ENCODE measurements at places on chromosomes 7 and 10.

- no peak for DNase-seq
Observed at GRCh38 chr7:40798613-40799012, 663.8 kb downstream of the SUGCT start.

DNA sequence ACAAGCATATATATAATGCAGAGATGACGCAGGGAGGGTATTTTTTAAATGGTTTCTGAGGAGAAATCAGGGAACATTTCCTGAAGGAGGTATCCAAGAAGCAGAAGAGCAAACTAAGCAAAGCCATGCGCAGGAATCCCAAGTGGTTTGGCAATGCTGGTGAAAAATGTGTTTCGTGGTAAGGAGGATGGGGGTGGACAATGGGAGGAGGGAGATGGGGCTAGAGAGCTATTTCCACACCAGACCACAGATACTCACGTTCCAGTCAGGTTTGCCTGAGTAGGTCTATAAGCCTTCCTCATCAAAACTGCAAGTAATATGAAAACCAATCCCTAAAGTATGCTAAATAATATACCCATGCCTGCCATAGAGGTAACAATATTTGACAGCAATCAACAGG, 223.7 kb upstream of the MKLN1 start:
- DNase-seq, result no peak

DNA sequence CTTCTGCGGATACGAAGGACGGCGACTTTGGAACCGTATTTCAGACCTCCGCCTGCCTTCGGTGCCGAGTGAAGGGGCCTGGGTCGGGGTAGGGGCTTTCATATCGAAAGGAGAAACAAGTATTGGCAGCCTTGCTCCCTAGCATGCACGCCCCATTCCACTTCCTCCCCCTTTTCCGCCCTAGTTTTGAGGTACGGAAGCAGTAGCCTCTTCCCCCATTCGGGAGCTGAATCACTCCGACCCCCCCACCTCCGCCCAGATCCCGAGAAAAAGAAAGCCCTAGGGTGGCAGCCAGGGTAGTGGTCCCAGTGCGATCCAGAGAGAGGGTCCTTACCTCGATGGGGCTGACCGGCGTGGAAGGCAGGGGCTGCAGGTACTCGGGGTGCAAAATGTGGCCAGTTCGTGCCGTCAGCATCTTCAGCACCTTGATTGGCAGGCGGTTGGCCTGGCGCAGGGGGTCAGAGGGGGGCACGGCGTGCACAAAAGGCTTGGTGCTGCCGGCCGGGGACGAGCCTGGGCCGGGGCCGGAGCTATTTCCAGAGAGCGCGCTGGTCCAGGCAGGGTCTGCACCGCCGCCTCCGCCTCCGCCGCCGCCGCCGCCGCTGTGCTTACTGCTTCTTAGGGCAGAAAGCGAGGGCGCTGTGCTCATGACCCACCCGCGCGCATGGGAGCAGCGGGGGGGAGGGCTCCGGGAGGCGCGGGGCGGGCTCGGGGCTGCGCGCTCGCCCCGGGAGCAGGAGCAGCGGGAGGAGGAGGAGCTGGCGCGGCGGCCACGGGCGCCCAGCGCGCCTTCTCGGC, 594 bp downstream of the ZNF503 start:
- no peak for DNase-seq

DNA sequence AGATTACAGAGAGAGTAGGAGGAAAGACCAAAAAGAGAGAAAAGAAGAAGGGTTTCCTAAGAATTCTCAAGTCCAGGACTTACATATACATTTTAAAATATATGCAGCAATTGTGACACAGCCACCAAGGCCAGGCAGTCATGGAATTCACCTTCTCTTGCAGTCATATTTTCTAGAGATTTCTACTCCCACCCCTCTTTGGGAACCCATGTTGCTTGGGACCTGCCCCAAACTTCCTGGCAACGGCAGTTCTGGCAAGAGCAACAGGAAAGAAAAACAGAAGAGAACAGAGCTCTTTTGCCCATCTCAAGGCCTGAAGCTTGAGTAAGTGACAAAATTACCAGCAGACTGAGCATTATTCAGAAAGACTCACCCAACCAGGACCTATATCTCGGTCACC, 128.3 kb upstream of the ASAH2 start:
- no peak for DNase-seq

DNA sequence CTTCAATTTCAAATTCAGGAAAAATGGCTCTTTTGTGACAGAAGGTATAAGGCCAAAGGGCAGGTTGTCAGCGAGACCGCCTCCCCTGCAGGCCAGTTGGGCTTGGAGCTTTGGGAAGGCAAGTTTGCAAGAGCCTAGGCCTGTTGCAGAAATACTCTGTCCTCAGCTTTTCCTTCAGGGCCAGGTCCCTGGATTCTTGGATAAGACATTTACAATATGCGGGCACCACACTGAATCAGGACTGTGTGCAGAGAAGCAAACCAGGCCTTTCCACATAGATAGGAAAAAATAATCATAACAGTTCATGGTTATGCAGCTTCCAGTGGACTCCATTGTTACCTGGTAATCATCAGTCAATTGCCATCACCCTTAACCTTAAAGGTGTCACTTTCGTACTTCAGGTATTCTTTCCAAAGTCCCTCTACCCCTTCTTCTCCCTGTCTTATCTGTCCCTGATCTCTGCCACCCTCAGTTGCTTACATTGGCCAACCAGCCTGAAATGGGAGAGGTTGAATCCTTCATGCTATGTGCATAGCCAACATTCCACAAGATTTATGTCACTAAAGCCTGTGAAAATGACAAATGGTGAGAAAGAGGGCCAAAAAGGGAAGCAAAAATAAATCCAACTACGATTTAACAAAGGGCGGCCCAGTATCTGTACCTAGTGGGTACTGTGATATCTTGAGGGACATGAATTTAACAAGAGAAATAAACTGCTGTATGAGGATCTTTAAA, 304.5 kb upstream of the NFE2L3 start:
- no peak for DNase-seq

- no peak for DNase-seq
Observed at GRCh38 chr7:54080971-54081370, 461.2 kb upstream of the VSTM2A start.

DNA sequence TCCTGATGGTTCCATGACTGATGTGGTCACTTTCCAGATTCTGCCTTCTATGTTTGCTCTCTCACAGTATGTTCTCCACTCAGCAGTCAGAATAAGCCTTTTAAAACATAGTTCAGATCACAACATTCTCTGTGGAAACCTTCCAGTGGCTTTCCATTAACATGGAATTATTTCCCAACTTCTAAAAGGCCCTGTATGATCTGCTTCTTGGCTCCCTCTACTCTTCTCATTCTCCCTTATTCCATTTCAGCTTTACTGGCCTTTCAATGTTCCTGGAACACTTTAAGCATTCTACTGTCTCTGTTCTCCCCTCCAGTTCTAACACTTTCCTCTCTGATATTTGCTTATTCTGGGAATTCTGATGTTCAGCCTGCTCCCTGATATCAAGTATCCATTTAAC, 325.6 kb downstream of the THSD7A start:
- DNase-seq, result no peak

DNA sequence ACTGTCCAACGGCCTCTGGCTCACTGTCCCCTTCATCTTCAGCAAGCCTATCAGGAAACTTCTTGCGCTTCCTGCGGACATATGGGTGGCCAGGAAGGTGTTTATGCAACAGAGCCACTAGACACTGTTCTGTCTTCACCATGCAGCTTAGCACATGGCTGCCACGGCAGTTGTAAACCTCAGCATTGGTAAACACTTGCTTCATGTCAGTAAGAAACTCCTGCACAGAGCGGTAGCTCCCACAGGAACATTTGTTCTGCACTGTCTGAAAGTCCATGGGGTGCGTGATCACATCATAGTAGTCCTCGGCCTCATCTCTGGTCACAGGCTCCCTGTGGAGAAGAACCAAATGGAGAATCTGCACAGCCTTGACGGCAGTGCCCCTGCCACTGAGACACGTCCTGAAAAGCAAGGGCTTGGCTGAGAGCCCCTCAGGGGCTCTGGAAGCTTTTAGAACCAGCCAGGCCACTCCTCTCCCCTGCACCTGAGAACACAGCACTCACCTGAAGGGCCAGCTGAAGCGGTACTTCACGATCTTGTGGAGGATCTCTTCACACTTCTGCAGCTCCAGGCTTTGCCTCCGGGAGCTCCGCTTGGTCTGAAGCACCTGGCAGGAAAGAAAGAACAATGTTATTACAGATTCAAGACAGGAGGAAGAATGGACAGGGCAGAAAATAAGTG, 8.8 kb downstream of the FZD9 start:
- no peak for DNase-seq

- no peak for DNase-seq
Observed at GRCh38 chr10:117167346-117167788, 29.3 kb upstream of the VAX1 start.

DNA sequence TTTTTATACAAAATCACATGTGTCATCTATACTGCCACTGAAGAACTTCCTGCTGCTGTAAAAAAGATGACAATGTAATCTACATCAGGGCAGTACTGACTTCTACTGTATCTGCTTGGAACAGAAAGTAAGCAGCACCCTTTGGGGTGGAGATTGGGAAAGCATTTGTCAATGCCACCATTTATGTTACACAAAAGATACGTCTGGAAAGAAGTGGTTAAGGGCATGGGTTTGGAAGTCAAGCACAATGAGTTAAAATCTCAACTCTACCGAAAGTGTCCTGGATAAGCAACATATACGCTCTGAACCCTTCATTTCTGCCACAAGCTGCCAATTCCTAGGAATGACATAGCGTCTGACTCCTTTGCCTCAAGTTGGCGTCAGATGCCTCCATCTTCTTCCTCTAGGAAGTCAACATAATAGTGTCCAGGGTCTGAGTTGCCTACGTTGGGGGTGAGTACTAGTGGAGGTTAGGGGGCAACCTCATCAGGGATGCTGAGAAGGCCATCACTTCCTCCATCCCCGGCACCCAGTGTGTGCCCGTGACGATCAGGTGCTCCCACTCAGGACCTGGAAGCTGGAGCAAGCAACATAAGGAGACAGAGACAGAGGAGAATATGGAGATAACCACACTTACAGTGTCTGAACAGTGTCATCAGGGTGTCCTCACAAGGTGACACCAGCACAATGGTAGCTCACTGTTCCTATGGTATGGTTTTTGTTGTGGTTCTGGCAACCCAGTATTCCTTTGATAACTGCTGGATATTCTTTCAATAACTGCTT, 58.3 kb downstream of the SGMS1 start:
- no peak for DNase-seq

DNA sequence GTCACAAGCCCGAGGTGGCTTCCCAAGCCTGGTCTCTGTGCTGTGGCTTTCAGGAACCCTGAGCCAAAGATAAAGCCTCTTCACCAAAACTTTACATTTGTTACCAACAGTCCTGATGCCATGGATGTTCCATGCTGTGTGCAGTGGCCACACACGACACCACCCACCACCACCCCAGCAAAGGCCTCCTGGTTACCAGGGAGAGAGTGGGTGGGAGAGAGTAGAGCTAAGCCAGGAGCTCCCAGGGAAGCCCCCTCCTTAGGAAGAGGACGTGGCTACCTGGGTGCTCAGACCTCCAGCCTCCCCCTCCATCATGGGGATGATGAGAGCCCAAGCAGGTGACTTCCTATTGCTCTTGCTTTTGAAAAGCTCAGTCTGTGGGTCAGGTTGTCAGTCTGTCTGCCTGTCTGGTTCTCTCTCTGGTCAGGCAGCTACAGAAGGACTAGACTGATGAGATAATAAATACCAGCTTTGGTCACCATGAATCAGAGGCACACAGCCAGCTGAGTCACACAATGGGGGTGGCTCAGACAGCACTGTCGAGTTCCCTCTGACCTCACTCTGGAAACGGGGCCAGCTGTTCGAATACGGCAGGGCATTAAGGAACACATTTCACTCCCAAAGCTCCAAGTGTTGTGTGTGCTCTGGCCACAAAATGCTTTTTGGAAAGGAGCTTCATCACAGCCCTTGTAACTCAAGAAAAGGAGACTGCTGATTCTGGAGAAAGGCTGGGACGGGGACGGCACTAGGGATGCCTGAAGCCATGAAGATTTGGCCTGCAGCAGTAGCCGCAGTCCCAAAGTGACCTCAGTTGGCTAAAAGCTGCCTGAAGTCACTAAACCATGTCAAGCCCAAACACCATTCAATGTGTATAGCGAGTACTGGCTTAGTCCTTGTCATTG, 166.0 kb downstream of the FANK1 start:
- no peak for DNase-seq

GRCh38 chr7:45622058-45622457, 47.9 kb downstream of the ADCY1 start:
- DNase-seq, result no peak

DNA sequence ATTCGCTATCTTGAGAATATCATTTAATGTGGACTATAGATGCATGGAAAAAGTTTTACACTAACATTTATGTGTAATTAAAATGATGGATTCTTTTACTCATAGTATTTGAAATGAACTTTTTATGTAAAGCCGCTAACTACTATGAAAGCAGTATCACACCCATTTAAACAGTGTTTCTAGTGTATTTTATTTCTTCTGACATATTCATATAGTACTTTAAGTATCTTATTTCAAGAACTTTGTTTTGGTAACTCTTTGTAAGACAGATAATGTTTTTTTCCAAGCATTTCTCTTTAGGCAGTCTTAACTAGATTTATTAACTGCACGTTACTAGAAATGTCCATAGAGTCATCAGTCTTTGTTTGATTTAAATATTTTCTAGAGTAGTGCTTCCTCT, 12.5 kb upstream of the ARMC3 start:
- no peak for DNase-seq

GRCh38 chr7:155842496-155843265, 30.4 kb upstream of the SHH start:
- DNase-seq, result no peak

DNA sequence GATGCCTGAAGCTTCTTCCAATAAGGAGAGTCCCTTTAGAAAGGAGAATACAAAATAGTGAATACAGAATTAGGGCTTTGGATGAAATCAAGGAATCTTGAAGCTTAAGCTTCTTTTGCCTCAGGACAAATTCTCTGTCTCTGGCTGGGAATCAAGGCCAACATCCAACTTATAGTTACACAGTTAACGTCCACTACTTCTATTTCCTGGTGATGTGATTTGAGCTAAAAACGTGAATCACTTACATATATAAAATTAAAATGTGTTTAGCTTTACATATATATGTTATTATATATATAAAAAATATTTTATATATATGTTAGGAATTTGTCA, 11.4 kb upstream of the INPP5F start:
- no peak for DNase-seq

DNA sequence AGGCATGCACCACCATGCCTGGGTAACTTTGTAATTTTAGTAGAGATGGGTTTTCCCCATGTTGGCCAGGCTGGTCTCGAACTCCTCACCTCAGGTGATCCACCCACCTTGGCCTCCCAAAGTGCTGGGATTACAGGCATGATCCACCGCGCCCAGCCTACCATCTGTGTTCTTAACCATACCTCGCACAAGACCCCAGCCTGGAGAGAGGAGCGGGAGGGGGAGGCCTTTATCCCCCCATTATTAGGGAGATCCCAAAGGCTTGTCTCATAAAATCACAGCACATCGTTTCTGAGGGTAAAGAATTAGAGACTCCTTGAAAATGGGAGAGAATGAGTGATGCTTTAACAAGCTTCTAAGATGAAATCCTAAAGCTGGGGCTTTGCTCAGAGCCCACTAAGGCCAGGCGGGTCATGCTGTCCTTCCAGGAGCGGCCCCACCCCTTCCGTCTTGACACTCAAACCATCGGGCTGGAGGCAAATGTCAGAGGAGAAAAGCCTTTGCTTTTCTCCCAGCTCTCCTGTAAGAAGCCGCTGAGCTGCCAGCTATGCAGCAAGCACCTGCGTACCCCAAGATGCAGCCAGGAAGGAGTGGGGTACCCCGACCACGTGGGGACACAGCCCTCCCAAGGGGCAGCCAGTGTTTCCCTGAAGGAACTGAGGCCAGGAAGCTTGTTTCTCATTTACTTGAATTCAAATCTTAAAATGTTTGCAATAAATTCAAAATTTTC, 339.7 kb downstream of the PTPRN2 start:
- no peak for DNase-seq

All from stimulated activated CD4-positive, alpha-beta T cell treated with anti-CD3 and anti-CD28 coated beads, Interleukin-1b, Interleukin-23, amount 100 ng/mL, for 4 hours (primary cell).